ENCODE measurements at places on chromosomes 13 and 19. TPM values are rescaled to one million over a fixed set of nuclear protein-coding genes. Genes with fewer than 3 reads are reported as not detected.

The ICAM5 gene
- 5.4 TPM for total RNA-seq

The HCST gene
- total RNA-seq: not detected

The ASF1B gene
- 1.7 TPM for total RNA-seq

The C19orf67 gene
- not detected for total RNA-seq

The MBD3L3 gene
- total RNA-seq: not detected
